ENCODE measurements at places on chromosomes 3 and 15. TPM values are rescaled to one million over a fixed set of nuclear protein-coding genes. Genes with fewer than 3 reads are reported as not detected.

FBXW12 gene
- total RNA-seq = not detected

DNA sequence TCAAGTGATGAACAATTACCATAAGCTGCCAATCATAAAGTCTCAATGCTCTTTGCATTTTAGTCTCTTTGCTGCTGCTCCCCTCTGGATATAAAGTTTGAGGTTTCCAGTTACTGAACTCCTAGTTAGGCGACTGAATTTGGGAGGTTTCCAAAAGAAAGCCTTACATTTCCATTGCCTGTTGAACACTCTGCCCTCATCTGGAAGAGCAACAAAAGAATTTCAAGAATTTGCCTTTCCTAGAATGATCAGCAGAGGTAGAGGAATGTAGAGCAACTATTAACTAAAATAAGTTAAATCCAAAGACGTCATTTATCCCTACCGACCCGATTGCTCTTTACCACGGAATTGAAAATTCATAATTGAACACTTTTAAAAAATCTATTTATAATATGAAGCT is 53.4 kb upstream of the PRICKLE2 start:
- DNase-seq = no peak

- DNase-seq = no peak
Measured at GRCh38 chr15:51386486-51386885, 45.0 kb downstream of the GLDN start.

DNA sequence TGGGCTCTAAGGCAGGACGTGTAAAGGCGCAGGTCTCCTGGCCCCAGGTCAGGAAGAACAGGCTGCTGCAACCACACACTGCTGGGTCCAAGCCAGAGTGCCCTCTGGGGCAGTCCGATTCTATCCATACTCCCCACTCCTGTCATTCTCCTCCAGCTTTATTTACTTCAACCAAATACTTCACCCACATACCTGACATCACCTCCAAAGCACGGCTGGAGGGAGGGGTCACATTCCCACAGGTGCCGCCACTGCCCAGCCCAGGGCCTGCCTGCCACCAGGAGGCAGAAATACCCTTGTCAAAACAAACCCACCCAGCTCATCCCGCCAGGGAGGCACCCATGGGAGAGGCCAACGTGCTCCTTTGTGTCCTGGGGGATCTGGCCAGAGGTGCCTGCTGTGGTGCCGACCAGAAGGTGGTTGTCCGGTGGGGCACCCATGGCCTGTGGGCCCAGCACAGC is 100.4 kb downstream of the DAPK2 start:
- DNase-seq = no peak

PGBD4 gene
- 0.43 TPM for total RNA-seq

GRCh38 chr15:68401496-68402431 is 30.2 kb downstream of the ITGA11 start:
- DNase-seq = no peak

GOLGA8A gene
- total RNA-seq = 14.3 TPM

DUOXA1 gene
- total RNA-seq = not detected

SCN11A gene
- not detected for total RNA-seq

SH2D7 gene
- not detected for total RNA-seq

DNAJB11 gene
- total RNA-seq = 76.7 TPM

DNA sequence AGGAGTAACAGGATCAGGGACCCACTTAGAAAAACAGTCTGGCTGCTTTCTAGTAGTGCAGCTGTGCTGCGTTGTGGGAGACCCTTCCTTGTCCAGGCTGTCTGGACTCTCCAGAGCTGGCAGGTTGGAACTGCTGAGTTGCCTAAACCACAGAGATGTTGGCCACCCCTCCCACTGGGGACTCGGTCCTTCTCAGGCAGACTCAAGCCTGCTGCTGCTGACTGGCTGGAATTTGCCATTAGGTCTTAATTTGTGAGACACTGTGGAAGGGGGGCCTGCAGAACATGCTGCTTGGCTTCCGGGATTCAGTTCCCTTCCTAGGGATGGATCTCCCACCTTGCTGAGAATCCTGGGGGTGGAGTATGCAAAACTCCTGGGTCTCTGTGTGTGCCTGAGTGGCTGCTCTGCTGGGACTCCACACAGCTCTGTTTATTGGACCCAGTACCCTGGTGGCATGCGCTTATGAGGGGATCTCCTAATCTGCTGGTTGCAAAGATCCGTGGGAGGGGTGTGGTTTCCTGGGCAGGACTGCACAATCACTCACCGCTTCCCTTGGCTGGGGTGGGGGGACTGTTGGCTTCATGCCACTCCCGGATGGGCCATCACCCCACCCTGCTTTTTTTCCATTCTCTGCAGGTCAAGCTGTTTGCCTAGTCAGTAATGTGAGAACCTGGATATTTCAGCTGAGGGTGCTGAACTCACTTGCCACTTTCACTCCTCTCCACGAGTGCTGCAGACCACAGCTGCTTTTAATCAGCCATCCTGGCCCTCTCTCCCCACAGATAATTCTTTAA is 150.5 kb downstream of the CFAP20DC start:
- DNase-seq = no peak

DNA sequence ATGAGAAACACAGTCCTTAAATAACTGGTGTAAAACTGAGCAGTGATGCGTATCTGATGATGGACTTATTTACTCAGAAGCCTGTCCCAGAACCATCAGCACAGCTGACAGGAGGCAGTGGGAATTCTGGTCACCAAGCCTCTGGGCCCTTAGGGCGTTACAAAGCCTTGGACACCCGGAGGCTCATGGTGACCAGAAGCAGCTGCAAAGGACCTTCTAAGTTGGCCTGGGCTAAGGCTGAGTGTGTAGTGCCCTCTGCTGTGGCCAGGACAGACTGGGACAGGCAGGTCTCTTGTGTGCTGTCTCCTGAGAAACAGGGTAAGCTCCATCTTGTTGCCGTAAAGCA is 168.9 kb downstream of the ATP10A start:
- DNase-seq = no peak

- DNase-seq = no peak
Measured at GRCh38 chr3:35936571-35936970, 297.2 kb downstream of the ARPP21 start.

RASGRP1 gene
- total RNA-seq = 3.5 TPM

DNA sequence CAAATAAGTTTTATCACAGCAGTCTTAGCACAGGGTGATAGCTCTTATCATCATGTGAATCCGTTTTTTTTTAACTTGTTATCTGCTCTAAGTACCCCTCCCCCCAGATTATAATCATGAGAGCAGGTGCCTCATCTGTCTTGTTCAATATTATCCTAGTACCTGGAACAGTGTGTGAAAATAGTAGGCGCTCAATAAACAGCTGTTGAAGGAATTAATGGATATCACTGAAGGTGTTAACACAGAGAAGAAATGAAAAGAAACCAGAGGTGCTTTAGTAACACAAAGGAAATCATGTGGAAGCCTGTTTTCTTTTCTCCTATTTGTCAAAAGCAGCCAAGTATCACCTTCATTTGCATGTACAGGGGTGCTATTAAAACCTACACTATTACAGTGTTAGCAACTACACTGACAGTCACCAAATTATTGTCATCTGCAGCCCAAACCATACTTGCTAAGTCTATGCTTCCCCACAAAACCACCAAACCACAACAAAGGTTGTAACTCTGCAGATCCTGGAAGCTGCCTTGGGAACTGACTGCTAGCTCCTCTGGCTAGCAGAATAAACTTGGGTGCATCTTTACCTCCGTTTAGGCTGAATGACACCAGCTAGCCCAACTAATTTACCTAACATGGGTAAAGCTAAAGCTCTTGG is 2.9 kb downstream of the XPC start:
- no peak for DNase-seq

TMC3 gene
- not detected for total RNA-seq

BUB1B gene
- total RNA-seq = 59.8 TPM

DNA sequence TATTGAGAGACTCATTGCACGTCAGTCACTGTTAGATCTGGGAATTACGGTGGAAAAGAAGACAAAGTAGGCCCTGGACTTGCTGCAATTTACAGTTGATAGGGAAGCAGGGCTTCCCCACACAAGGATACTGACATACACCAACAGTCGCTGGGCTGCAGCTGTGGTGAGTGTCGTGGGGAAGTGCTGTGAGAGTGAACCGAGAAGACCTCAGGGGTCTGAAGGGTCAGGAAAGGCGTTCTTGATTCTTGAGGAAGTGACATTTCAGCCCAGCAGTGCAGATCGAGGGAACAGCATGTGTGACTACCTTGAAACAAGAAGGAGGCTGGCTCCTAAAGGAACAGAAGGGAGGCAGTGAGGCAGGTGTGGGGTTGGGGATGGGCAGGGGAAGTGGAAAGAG is 22.5 kb downstream of the MYZAP start:
- no peak for DNase-seq

TMEM40 gene
- 3.0 TPM for total RNA-seq

DNA sequence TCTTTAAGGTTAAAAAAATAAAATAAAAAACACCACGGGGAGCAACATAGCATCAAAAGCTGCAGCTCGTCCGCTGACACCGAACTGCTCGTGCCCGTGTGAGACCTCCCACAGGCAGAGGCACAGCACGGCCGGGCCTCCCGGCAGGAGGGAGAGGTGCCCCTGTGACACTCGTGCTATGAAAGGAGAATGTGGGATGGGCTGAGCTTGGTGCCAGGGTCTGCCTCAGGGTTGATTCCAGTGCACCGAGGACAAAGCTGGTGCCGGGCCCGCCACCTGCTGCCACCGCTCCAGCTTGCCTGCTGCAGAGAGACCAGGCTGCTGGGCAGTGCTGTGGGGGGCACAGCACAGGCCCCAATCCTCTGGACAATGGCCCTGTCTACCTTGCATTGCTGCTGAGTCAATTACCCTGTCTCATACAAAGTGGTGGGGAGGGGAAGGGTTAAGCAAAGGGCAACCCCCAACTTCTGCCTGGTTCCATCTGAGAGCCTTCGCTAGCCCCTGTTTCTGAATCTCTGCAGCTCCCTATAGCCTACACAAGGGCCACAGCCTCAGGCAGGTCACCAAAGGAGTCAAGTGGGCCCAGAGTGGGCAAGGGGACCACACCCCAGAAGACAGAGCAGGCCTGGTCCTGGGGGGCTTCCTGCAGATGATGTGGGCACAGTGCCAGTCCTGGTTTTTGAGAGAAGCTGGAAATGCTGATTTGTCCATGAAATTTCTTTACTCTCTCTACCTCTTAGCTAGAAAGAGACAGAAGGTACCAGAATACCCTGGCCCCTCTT is 74.0 kb upstream of the SNRPA1 start:
- no peak for DNase-seq

DNA sequence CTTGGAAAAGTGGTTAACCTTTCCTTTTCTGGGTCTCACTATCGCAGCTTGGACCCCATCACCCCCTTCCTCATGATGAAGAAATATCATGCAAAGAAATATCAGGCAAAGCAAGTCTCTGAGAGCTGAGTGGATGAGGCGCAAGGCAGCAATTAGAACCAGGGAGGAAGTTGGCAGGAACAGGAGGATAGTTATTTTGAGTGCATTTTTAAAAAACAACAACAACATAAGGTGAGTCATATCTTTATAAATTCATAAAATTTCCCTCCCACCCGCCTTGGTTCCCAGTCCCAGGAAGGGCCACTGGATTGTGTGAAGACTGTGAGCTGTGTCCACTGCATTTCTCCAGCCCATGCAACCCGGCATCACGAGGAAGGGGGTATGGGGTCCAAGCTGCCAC is 316.9 kb upstream of the TLE3 start:
- no peak for DNase-seq

GRCh38 chr15:50219820-50220219 is 37.8 kb downstream of the SLC27A2 start:
- DNase-seq = no peak

NAA80 gene
- total RNA-seq = 19.4 TPM

DNA sequence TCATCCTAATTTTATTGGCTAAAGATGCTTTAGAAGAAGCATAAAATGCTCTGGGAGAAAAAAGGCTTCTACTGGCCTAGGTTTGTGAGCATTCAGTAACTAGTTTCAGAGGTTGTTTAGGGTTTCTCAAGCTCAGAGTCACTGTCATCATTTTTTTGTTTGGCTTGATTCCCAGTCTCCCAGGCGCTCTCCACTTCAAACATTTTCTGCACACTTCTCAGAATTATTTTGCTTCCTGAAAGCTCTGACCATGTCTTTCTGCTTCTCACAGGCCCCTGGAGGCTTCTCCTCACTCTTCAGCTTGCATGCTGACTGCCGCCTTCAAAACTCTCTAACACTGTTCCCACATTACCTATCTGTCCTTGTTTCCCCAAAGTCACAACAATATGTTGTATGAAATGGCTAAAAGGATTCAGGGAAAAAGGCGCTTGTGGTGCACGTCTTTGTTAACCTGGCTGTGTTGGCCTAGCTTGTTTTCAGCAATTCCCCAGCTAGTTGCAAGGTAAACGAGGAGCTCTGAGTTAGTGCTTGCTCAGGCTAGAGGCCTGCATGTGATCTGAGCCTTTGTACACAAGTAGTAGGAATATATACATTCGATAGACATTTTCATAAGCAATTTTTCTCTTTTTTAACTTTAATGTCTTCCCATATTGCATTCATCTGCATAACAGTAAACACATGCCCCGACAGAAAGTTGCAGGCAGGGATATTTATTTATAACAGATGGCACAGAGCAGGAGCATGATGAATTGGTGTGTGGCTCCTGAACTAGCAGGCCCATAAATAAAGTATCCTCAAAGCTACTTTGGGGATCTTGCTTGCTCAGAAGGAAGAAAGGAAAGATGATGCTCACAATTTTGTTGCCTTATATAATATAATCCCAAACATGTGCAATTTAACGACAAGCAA is 129.2 kb upstream of the DPH6 start:
- DNase-seq = no peak

ZPLD1 gene
- total RNA-seq = 0.07 TPM

GRCh38 chr3:194939949-194940770 is 254.5 kb downstream of the FAM43A start:
- DNase-seq = no peak

DNA sequence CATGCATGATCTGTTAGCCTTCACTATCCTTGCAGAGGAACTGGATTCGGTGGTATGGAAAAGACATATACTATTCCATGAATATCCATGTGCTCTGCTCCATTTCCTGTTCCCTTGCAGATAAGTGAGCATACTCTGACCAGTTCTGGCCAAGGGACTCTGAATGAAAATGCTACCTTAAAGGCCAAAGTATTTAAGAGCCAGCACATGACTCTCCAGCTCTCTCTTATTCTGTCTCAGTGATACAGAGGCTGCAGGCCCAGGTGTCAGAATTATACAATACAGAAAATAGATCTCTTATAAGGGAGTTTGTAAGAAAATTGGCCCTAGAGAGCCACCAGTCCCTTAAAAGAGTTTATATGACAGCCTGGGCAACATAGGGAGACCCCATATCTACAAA is 779.7 kb upstream of the CFAP20DC start:
- no peak for DNase-seq

GRCh38 chr3:38115645-38116427 is 21.1 kb downstream of the ACAA1 start:
- no peak for DNase-seq
